CD4-positive, alpha-beta T cell treated with Interferon alpha-2 for 1 hour (primary cell): ENCODE measurements at places on chromosomes 1 and 21.

DNA sequence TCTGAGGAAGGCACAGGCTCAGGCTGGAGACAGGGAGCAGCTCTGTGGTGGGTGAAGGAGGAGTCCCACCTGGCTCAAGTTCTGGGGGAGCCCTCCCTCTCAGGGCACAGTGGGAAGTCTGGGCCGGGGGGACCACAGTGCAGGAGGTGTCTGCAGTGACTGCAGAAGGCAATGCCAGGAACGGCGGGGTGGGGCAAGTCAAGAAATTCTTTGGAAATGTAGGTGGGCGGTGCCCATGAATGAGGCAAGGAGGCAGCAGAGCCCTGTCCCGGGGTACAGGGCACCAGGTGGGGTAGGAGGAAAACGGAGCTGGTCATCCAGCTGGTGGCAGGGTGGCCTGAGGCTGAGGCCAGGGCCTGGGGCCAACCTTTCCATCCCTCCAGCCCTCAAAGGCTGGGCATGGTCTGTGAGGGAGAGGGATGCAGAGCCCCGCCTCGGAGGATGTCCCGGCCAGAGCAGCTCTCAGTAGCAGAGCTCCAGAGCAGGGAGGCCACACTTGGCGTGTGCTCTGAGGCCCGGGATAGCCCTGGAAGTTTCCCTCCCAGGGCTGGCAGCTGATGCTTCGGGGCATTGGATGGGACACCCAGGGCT is 4.7 kb downstream of the TFF3 start:
- DNase-seq = no peak

- DNase-seq = no peak
Measured at GRCh38 chr1:32126770-32127169, 18.9 kb downstream of the KPNA6 start.

GRCh38 chr1:220579317-220579716 is 51.4 kb downstream of the MARK1 start:
- no peak for DNase-seq

- DNase-seq = no peak
Measured at GRCh38 chr1:45979778-45980176, 152.7 kb downstream of the PIK3R3 start.

- no peak for DNase-seq
Measured at GRCh38 chr1:21896652-21897532, 40.2 kb downstream of the HSPG2 start.

DNA sequence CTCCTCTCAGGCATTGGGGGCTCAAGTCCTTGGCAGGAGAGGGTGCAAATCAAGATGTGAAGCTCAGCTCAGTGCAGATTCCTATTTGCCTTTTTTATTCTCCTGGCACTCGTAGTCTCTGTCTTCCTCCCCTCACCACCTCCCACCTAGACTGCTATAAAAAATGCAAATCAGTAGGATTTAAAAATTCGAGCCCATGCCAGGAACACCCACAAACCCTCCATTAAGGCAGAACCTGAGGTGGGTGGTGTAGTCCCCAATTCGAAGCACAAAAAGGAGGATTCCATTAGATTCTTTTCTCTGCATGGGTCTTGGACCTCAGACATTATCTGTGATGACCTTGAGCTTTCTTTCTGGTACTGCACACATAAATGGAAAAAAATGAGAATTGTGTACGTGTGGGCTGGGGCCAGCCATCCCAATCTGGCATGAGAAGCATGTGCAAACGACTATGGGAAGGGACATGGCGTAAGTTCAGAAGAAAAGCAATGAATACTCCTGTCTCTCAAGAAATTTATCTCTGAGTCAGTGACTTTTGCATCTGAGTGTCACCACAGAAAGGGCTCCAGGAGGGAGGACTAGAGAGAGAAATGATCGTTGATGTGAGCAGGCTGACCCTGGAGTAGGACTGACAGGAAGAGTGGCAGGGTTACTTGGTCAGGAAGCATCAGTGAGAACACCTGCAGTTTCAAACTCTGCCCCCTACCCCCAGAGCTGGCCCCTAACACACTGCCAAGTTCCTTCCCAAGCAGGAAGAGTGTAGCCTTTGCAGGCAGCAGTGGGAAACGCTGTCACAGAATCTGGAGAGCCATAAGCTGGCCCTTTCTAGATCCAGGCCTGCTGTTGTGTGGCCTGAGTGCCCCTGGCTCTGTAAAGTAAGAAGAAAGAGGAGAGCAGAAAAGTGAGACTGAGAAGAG is 1.7 kb downstream of the INKA2 start:
- no peak for DNase-seq

GRCh38 chr1:25146451-25146855 is 85.8 kb downstream of the SYF2 start:
- no peak for DNase-seq
